ENCODE measurements at places on chromosomes 5 and 9.
A peak's percentile ranks its signal among the peaks of the same experiment; 100 is the strongest.

DNA sequence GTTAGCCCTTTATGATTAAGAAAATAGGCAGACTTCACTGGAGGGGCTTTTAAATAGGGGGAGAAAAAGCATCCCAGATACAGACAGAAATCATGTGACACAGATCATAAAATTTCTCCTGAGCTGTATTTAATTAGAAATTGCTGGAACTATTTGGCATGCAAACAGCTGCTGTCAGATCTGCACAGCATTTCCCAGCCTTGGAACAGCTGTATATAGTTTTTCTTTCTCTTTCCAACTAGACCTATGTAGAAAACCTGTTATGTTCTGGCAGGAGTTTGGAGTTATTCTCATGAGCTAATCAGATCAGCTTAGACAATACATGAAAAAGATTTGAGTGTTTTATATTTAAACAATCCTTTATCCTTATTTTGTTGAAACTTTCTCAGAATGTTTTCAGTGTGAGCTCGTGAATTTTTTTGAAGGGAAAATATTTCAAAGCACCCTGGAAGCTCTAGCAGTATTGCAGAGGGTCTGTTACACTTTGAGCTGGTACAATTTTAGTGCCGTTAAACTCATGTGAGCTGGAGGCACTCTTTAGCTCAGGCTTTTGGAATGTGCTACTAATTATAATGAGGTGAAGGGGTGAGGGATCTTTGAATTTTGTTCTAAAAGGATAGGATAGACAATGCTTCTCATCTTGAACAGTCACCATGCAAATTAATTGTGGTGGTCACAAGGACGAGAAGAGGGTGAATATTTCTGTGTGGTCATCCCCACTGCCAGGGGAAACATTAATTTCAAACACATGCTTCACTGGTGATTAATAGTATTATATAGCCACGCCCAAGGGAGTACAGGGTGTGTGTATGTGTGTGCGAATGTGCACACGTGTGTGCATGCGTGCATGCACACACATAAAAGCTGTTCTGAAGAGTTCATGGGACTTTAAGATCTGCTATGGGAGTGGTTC, 239.4 kb upstream of the FBXL7 start:
- DNase-seq, result no peak

GRCh38 chr9:5274770-5275169, 29.7 kb downstream of the RLN2 start:
- no peak for DNase-seq

DNA sequence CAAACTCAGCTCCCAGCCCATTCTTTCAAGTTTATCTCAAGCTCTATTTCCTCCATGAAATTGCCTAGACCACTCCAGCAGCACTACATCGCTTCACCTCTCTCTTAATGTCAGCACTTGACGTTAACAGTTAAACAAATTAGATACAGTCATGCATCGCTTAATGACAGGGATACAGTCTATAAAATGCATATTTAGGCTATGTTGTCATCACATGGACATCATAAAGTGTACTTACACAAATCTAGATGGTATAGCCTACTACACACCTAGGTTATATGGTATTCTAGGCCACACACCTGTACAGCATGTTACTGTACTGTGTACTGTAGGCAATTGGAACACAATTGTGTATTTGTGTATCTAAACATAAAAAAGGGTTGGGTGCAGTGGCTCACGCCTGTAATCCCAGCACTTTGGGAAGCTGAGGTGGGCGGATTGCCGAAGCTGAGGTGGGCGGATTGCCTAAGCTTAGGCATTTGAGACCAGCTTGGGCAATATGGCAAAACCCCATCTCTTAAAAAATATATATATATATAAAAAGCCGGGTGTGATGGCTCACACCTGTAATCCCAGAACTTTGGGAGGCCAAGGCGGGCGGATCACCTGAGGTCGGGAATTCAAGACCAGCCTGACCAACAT, 13.4 kb upstream of the PCSK5 start:
- no peak for DNase-seq

DNA sequence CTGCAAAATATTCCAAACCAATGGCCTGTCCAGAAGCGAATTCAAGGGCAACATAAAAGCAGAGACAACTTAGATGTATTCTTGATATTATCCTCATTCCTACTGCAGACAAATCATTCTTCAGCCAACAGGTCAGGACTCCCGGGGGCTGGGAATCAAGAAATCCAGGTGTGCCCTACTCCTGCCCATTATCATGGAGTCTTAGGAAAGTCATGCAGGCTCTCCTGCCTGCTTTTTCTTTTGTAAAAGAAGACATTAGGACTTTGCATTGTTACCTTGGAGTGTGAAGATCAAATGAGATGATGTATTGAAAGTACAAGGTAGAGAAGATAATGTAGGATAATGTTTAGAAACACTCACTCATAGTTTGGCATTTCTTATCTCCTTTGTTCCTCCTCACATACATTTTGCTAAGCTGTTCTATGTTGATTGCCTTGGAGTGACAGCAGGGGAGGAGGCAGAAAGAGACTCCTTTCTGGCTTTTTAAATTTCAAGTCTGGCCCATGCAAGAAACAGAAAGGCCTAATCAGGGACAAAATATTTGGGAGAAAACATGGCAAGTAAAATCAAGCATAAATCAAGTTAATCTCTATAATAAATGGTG, 113.8 kb downstream of the SV2C start:
- no peak for DNase-seq

DNA sequence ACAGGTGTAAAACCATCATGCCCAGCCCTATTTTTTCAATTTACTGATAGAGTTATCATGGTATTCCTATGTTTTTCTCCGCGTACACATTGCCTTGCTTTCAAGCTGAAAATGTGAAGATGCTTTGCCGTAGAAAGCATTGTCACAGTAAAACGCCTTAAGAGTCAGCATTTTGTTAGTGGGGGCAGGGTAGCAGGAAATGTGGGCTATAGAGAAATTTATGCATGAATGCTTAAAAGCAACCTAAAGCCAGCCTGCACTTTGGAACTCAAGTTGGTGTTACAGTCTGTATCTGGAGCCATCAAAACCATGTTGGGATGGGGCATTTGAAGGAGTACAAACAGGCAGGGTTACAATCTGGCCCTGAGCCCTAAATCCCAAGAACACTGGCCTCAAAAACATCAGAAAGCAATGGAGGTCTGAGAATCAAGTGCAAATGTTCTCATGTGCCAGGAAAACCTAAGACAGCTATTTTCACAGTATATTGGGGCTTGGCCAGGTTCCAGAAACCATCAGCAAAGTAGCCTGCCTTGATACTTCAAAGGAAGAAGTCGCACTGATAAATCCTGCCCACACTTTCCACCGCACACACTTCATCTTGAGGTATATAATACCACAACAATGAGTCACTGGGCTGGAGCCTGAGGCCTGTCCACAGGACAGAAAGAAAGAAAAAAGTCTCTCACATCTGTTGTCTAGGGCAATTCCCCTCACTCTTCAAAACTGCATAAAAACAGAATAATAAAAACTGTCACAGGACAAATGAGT, 313.8 kb downstream of the ENC1 start:
- peak; percentile 92 for DNase-seq

GRCh38 chr9:113178087-113178486, 27.3 kb downstream of the SLC31A2 start:
- no peak for DNase-seq

GRCh38 chr5:107781451-107781850, 110.7 kb upstream of the EFNA5 start:
- no peak for DNase-seq

DNA sequence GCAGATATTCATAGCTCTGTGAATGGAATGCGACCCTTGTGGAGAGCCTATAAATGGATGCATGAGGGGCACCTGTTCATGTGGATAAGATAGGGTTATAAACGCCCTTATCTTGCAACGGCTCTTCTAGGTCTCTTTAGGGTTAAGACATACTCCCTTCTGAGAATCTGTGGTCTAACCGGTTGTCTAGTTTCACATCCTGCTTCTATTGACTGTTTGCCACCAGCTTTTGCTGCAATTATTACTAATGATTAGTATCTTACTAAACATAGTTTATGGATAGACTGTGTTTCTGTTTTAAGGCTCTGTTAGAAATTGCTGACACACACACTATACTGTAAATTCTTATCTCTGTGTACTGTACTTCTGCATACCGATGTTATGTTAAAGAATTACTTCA, 198.9 kb upstream of the CYLC2 start:
- DNase-seq, result no peak

GRCh38 chr5:42840842-42841567, 29.3 kb upstream of the SELENOP start:
- DNase-seq, result no peak

DNA sequence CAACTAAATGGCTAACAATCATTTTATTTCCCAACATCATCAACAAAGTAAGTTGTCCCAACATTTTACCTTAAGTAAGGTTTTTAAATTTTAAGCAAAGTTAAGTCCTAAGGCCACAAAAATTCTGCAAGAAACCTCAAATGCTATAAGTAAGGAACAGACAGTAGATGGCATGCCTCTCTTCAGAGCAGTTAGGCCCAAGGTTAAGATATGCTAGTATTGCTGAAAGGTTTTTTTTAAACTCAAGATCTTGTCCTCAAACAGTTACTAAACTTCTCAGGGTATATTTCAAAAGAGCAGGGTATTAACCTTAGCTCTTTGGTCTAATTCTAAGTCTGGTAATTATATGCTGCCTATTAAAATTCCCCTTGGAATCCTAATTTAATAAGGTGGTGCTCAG, 35.1 kb downstream of the PJA2 start:
- DNase-seq, result peak; percentile 26

- no peak for DNase-seq
Measured at GRCh38 chr5:31329715-31330114, 136.2 kb downstream of the CDH6 start.

GRCh38 chr9:87383344-87384150, 114.1 kb upstream of the DAPK1 start:
- no peak for DNase-seq

GRCh38 chr5:167813389-167813788, 478.1 kb upstream of the WWC1 start:
- DNase-seq, result no peak

DNA sequence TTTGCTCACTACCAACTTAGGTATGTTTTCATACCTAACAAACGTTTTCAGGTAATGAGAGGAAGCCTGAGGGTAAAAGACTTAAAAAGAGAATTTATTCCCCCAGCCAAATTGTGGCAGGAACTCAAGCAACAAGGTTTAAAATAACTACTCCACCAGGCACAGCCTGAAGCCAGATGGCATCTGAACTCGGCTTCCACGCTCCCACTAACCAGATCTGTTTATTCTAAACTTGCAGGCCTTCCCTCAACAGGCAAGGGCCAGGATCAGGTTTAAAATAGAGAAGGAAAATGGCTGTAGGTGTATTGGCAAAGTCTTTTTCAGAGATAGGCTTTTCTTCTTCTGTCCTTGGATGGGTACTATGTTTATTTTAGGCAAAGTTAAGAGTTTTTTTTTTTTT, 89.4 kb downstream of the OTULIN start:
- no peak for DNase-seq

DNA sequence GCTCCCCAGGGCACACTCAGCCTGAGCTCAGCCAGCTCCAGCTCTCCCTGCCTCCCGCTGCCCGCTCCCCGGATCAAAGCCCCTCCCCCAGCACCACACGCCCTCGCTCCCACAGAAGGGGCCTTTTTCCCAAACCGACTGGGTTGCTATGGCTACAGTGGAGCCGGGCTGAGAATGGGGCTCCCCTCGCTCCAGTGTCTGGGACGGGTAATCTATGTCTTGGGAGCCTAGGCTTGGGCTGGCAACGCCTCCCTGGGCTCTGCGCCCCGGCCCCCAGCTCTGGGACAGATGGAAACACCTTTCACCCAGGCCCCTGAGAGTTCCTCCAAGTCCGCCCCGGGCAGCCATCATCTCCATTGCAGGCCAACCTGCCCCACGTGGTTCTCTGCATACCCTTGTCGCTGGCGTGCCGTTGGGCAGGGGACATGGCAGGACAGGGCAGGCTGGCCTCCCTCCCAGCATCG, 29.6 kb downstream of the NOTCH1 start:
- DNase-seq, result no peak

GRCh38 chr5:178152491-178153444, 917 bp downstream of the NHP2 start:
- no peak for DNase-seq

DNA sequence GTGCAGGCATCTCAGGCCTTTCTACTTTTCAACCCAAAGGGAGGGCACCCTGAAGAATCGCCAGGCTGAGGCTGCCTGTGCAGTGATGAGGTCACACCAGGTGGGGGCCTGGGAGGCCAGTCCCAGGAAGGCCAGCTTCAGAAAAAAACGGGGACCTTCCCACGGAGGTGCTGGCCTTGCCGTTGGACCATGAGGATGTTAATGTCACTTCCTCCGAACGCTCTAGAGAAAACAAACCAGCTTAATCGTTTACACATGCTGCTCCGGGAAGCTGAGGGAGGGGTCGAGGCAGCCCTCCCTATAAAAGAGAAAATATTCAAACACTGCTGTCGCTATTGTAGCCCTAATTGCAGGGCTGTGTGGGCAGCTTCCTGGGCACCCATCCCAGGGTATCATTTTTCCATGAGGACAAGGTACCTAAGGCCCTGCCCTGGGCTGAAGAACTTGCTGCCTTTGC, 27.0 kb downstream of the PTGES start:
- no peak for DNase-seq

DNA sequence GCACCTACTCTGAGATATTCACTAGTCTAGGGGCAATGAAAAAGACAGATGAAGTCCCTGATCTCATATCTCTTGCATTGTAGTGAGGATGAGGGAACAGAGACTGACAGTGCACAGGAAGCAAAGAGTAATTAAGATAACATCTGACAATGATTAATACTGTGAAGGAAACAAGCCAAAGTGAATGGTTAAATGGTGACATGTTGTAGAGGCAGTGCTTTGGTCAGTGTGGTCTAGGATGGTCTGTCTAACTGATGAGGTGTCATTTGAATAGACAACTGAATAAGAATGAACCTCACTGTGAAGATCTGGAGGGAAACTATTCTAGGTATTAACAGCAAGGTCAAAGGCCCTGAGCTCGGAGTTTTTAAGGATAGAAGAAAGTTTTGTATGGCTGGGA, 333.3 kb upstream of the GRIA1 start:
- no peak for DNase-seq

- DNase-seq, result peak; percentile 91
Measured at GRCh38 chr5:180071531-180072255, at the start of gene RNF130. RNF130 (minus strand) TSS chr5:180071759; CDS start chr5:180071702, 57 bp downstream.

- DNase-seq, result no peak
Measured at GRCh38 chr5:143471041-143471509, 67.6 kb upstream of the NR3C1 start.

DNA sequence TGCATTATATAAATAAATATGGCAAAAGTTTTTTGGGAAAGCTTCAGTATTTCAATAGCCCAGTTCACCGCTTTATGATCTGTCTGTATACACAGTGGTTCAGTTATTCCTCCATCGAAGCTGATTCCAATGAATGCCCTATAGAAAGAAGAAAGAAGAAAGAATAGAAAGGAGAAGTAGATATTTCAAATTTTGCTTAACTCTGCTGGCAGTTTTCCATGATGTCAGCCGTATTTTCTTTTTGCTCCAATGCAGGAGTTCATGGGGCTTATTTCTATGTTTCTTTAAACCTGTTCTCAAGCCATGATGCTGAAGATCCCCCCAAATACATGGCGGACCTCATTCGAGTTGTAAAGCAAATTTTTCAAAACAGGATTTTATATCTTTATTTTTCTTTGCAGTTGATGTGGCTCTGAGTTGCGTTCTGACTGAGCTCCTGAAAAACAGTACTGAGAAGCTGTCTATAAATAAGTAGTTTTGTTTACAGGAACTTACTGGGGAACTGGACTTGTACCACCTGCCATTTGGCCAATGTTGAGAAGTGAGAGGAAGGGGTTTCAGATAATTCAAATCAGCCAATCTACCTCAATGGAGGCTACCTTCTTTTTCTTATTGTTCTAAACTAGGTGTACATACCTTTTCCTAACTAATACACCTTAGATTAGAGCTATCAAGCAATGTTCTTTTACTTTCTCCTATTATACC, 418.5 kb upstream of the MEF2C start:
- peak; percentile 13 for DNase-seq

- DNase-seq, result no peak
Measured at GRCh38 chr5:6792911-6793471, 79.8 kb downstream of the TENT4A start.

Data from common myeloid progenitor, CD34-positive (primary cell).